NCI-H1417 treated with DMSO at 0.1 percent for 48 hours (cell line): ENCODE measurements at places on chromosomes 3 and 15.

GRCh38 chr15:92400980-92401787 lies 7.5 kb downstream of the ST8SIA2 start:
- DNase-seq: no peak

DNA sequence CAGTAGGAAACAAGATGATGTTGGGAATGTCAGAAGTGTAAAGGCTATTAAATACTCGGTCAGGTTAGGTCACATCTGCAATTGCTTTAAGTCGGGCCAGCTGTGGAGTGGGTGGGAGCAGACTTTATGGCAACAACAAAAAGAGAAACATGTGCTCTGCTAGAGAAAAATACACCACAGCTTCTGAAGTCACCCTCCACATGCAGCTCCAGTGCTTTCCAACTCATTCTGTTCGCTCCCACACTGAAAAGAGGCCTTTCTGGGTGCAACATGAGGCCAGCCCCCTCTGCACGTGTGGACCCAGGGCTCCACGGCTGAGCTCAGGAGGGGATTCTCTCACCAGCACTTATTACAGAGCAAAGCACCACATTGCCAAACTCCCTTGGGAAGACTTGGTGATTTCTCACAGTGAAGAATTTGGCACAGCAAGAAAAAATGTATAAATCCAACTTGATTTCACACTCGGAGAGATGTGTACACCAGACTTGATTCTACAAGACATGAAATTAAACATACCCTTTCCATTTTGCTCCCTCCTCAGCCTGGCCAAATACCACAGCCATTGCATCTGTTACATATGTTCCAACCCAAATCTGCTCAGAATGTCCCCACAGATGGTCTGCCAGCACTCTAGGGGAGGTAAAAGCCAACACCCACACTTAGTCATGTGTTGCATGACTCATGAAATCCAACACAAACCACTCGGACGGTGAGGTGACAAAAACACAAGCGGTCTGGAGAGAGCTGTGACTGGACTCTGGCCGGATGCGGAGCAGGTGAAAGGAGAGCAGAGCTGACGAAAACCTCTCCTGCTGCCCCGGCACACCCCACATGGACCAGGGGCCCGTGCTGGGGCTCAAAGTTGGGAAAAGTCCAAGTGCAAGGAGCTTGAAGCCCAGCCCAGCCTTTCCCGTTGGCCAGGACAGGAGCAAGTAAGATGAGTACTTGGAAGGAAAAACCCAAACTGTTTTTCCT lies 74.6 kb downstream of the ITGB5 start:
- DNase-seq: no peak

GRCh38 chr3:22297436-22297835 lies 546.4 kb upstream of the ZNF385D start:
- no peak for DNase-seq

GRCh38 chr3:174620138-174620537 lies 239.0 kb upstream of the NAALADL2 start:
- no peak for DNase-seq

DNA sequence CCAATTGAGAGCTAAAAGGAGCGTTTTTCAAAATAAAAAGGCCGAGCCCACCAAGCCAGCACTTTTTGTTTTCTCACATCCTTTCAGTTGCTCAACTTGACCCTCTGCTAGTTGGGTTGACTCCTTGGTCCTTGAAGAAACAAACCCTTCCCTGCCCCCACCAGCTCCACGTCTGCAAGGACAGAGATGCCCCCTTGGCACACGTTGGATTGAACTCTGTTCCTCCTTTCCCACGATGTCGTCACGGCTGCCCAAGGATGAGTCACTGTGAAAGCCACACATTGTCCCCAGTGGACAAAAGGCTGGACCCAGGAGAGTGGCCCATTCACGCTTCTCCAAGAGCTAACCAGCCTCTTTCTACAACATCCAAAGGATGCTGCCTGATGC lies 43.0 kb upstream of the SPATA12 start:
- no peak for DNase-seq
